Activated T-cell treated with anti-CD3 and anti-CD28 coated beads, Interleukin-2, amount 50 U/mL, for 1 hour (primary cell): ENCODE measurements at places on chromosomes 5 and 9.

DNA sequence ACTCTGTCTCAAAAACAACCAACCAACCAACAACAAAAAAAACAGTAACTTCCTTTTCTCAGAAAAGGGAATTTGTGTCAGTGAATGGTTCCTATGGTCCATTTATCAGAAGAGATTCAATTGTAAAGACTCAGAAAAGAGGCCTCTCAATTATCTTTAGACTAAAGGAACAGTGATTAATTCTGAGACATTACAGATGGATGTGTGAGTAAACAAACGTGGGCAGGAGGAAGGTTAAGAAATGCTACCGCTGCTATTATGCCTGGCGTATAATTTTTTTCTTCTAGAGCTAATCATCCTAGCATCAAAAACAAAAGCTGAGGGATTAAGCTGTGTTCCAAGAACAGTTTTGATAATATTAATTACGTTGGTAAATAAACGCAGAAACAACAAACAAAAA is 52.9 kb upstream of the JMY start:
- no peak for DNase-seq

GRCh38 chr9:117145811-117146490 is 268.9 kb downstream of the ASTN2 start:
- no peak for DNase-seq

GRCh38 chr5:150497989-150498317 is 10.0 kb upstream of the NDST1 start:
- DNase-seq: no peak

- no peak for DNase-seq
These were observed 186.5 kb downstream of the NSG2 start for GRCh38 chr5:174231956-174232487.
